ENCODE measurements at places on chromosomes 1 and 21.

DNA sequence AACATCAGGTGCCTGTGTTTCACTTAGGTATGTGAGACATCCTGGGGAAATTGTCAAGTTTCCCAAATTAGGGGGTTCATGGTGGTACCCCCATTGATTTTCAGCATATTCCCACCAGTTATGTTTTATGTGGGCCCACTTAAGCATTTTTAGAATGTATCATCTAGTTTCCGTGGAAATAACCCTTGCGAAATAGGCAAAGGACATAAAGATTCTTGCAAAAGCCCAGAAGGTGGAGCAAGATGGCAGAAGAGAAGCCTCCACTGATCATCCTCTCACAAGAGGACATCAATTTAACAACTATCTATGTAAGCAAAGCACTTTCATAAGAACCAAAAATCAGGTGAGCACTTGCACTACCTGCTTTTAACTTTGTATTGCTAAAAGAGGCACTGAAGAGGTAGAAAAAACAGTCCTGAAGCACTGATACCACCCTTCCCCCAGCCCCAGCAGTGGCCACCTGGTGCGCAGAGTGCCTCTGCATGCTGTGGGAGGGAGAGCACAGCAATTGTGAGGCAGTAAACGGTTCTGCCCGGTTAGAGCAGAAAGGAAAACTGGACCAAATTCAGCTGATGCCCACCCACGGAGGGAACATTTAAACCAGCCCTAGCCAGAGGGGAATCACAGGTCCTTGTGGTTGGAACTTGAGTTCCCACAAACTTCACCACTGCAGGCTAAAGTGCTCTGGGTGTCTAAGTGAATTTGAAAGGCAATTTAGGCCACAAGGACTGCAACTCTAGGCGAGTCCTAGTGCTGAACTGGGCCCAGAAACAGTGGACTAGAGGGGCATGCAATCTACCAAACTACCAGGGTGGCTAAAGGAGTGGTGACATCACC is 23.2 kb downstream of the MCOLN2 start:
- DNase-seq = peak; percentile 6

- DNase-seq = peak; percentile 86
Observed at GRCh38 chr1:100989306-100990077, 36.1 kb downstream of the DPH5 start.

DNA sequence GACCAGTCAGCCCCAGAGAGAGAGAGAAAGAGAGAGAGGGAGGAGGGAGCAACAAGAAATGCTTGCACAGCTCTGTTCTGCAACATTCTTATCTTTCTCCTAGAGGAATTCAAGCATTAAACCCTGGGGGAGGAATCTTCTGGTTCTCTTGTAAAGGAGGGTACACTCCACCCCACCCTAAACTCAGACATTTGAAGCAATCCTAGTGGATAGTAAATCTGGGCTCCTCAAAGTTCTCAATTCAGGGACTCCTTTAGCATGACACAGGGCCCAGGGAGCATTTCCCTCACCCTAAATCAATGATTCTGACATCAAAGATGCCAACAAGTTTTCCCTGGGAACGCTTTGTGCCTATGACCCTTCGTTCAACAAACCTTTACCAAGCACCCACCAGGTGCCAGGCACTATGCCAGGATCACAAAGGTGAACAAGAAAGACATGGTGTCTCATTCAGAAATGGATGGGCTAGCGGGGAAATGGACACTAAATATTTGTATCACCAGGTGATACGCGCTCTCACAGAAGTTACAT is 11.9 kb upstream of the CAPN2 start:
- DNase-seq = peak; percentile 67

DNA sequence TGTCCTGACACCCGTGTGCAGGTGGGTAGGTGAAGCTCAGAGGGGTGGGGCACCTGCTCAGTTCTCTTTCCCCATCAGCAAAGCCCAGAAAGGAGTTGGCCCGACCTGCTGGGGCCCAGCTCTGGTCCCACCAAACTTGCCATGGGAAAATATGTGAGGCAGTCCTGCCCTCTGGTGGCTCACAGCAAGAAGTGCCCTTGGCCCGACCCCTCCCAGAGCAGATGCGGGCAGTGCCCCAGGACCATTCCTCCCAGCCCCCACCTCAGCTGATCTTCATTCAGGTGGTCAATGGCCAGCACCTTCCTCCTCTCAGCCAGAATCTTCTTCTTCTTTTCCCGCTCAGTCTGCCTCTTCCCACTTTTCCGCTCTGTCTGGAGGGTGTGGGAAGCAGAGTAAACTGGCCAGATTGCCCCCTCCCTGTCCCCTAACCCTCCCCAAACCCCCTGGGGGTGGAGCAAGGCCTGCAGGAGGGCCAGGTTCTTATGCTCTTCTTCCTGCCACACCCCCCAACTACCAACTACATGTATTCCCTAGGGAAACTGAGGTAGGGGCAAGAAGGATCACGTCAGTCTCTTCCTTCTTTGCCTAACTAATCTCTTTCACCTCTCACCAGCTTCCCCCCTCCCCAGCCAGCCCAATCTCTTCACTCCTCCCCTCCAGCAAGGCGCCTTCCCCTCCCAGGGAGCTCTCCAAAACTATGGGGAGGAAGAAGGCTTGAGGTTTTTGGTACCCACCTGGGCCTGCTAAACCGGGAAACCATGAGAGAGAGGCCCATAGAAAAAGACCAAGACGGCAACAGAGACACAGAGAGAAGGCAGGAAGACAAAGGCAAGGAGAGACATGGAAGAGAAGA is 15.6 kb downstream of the TNNT2 start:
- peak; percentile 44 for DNase-seq

GRCh38 chr1:150973258-150973835 is 1.3 kb downstream of the CERS2 start:
- no peak for DNase-seq

GRCh38 chr21:45465105-45465504 is 60.1 kb downstream of the COL18A1 start:
- no peak for DNase-seq

GRCh38 chr1:68758666-68759209 is 261.9 kb upstream of the DEPDC1 start:
- DNase-seq = no peak

- DNase-seq = peak; percentile 76
Observed at GRCh38 chr1:230171356-230172015, 104.4 kb downstream of the GALNT2 start.

- no peak for DNase-seq
Observed at GRCh38 chr1:59845091-59845490, 30.3 kb downstream of the HOOK1 start.

- DNase-seq = no peak
Observed at GRCh38 chr21:29064850-29065481, 8.5 kb downstream of the CCT8 start.

DNA sequence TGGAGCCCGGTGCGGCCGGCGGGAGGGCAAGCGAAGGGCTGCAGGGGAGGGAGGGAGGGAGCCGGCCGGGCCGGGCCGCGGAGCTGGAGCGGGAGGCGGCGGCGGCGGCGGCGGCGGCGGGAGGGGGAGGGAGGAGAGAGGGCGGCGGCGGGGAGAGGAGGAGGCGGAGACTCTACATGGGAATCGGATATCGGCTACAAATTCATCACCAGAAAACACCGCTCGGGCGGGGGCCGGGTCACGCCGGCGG is at the start of gene AKT3:
Gene AKT3 (minus strand): TSS at position 42 of the 250 bp plus-strand sequence. CDS start 7,073 bp downstream, outside the sequence.
- peak; percentile 86 for DNase-seq

DNA sequence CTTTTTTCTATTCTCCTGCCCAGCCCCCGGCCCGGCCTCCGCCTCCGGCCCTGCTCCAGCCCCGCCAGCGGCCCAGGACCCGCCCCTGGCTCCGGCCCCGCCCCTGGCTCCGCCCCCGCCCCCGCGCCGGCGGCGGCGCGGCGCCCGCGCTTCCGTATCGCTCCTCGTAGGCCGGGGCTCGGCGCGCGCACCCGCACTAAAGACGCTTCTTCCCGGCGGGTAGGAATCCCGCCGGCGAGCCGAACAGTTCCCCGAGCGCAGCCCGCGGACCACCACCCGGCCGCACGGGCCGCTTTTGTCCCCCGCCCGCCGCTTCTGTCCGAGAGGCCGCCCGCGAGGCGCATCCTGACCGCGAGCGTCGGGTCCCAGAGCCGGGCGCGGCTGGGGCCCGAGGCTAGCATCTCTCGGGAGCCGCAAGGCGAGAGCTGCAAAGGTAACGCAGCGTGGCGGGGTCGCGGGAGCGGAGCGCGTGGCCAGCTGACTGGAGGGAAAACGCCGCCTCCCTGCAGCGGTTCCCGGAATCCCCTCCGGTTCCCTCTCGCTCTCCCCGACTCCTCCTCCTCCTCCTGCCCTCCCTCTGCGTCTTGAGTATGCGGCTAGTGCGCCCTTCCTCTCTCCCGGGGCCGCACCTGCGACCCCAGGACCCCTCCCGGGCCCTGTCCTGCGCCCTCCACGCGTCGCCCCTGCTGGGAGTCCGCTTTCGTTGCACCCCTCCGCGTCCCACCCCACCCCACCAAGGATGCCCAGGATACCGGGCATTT is at the start of gene IFNAR2:
Gene IFNAR2 (plus strand): TSS at position 155 of the 761 bp plus-strand sequence. CDS start 11,985 bp downstream, outside the sequence.
- peak; percentile 51 for DNase-seq

GRCh38 chr1:151798571-151798970 is 6.6 kb downstream of the LINGO4 start:
- DNase-seq = no peak

GRCh38 chr1:183227422-183228346 is 41.6 kb downstream of the LAMC2 start:
- DNase-seq = peak; percentile 53

- DNase-seq = no peak
Observed at GRCh38 chr1:204280099-204280961, 66.5 kb upstream of the GOLT1A start.

DNA sequence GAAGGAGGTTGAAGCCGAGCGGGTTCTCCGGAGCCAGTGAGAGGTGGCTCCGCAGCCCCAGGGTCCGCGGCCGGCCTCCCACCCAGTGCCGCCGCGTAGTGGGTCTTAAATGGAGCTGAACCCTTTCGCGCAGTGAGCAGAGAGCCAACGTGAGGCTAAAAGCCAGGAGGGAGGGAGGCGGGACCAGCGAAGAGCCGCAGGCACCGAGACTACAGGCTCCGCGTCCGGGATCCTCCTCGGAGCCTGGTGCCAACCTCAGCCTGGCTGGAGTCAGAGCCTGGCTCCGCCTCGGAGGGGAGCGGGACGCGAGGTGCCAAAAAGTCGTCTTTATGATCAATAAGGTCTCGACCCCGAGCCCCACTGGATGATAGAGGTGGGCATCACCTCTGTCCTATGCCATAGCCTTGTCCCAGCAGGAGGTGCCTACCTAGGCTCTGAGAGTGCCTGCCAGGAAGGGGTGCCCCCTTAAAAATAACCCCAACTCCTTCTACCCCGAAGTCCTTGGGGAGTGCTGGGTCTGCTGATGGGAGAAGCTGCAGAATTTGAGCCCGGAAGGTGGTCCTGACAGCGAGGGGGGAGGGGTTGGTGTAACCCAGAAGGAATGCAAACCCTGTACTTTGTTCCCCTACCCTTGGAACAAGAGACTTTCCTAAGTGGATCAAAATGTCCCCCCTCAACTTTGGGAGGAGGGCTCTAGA is 1.6 kb downstream of the IGSF21 start:
- DNase-seq = no peak

DNA sequence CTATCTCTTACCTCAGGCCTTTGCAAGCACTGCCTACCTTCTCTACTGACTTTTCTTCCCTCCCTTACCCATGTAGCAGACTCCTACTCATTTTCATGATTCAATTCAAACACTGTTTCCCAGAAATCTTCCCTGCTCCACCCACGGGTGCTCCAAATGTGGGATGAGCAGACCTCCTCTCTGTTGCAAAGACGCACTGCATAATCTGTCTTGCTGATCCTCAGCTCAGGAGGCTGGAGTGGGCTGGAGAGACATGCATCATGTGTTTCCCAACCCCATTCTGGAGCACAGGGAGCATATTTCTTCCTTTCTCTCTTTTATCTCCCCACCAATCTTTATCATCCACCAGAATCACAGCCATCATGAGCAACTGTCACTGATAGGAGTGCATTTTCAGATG is 459.9 kb upstream of the NFIA start:
- no peak for DNase-seq

DNA sequence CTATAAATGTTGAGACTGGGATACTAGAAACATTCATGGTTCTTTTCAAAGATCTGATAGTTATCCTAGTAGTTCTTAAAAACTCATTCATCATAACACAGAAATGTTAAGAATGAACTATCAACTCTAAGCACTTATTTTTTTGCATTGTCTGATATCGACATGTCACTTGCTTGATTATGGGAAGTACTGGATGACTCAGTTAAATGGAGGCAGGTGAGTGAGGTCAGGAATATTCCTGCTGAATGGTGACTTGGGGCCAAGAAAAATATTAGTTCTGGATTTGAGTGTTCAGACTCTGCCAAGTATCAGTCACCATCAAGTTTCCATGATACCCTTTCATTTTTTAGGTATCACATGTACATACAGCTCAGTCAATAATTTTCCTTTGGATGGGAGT is 63.6 kb downstream of the NEK7 start:
- peak; percentile 87 for DNase-seq

- no peak for DNase-seq
Observed at GRCh38 chr1:32273391-32274208, 18.3 kb upstream of the HDAC1 start.

All from fibroblast of upper back skin (primary cell).